ENCODE measurements at places on chromosomes 1 and 21. TPM values are rescaled to one million over a fixed set of nuclear protein-coding genes. Genes with fewer than 3 reads are reported as not detected.
A peak's percentile ranks its signal among the peaks of the same experiment; 100 is the strongest.

DNA sequence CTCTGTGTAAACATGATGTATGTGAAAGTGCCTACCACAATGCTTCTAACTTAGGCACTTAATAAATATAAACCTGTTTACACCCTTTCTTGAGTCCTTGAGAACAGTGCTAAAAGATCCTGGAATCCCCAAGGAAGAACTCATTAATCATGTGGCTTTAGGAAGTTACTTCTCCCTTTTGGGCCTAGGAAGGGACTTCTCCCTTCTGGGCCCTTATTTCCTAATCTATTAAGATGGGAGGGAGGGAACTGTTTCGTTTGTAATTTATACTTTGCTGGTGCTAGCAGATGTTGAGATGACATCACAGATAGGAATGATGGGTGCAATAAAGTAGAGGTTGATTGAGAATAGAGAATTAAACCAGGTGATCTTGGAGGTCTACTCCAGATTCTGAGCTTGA, 1.2 kb downstream of the BTF3L4 start:
- no peak for DNase-seq

- no peak for DNase-seq
These were observed 6.1 kb downstream of the SMG5 start for GRCh38 chr1:156276532-156276931.

DNA sequence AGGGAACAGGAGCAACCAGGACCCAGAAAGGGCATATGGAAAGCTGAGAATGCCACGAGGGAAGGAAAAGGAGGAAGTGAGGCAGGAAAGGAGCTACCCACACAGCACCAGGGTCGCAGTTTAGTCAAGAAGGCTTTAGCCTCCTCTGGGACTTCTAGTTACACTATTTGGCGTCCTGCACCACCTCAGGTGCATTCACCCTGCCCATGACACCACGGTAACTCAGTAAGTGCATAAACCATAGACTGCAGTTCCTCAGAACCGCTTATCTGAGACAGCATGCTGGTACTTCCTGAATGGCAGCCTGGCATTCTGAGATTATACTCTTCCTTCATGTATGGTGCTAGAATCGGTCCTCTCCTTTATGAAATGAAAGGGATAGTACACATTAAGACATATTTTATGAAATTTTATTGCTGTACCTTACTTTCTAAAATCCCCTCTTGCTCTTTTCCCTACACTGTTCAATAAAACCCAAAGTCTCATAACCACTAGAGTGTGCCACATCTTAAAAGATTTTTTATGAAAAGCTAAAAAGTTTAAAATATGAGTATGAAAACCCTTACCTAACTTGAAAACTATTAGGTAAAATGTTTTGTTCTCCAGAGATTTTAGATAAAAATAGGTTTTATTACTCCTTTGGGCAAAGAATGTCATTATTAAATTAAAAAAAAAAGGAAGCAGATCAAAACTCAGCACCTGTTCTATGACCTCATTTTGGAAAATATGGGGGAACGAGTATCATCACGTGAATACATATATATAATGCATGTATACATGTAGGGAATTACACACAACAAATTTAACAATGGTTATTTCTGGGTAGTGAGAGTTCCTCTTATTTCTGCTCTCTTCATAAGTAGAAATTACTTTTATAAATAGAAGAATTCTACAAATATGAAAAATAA, 67.3 kb downstream of the VAV3 start:
- no peak for DNase-seq

Gene KCNA3
- total RNA-seq: not detected

DNA sequence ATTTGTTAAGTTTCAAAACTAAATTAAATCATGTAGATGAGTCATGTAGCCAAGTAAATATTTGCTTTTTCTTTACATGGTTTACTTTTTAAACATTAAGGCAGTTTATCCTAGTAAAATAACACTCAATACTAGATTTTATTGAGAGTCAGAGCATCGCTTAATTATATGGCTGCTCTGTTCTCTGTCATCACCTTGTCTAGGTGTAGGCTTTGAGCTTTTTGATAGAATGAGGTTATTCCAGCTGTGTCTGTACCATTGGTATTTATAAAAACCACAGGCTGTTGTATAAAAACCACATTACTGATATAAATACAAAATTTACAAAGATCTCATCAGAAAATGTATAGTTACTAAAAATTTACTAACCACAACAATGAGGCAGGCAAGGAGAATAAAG, 42.5 kb upstream of the GPR52 start:
- no peak for DNase-seq

- DNase-seq: no peak
These were observed 105.9 kb downstream of the PIK3R3 start for GRCh38 chr1:46026531-46026930.

Gene LIN28A
- not detected for total RNA-seq

GRCh38 chr1:20290624-20291597, at the start of gene VWA5B1:
VWA5B1 (plus strand) TSS chr1:20290875; CDS start chr1:20310602, 19,727 bp downstream.
- DNase-seq: peak; percentile 28

Gene S100A1
- total RNA-seq: not detected

- DNase-seq: peak; percentile 60
These were observed 569 bp downstream of the ATF3 start for GRCh38 chr1:212608959-212609700.

- DNase-seq: peak; percentile 48
These were observed 166.7 kb downstream of the ADGRL4 start for GRCh38 chr1:78839704-78840277.

DNA sequence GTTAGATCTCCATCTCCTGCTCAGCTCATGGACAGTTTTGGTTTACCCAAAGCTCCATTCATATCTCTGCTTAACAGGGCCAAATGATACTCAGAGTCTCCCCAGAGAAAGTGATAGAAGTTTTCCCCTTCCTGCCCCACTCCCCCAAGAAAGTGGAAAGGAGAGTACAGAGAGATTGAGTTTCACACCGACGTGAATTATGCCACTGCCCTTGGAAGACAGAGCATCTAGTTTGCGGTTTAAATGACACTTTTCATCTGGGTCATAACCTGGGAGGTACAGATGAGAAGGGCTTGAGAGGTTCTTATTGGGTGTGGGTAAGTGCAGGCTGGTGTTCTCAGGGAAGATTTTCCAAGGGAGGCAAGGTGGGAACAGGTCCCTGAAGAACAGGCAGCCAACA, 6.9 kb upstream of the ZNF362 start:
- DNase-seq: no peak

GRCh38 chr1:169487561-169487960, 1.8 kb upstream of the SLC19A2 start:
- no peak for DNase-seq

GRCh38 chr1:53627666-53628065, 111.3 kb downstream of the GLIS1 start:
- DNase-seq: no peak

Gene CHODL
- total RNA-seq: 0.76 TPM

- DNase-seq: peak; percentile 85
These were observed 48.6 kb downstream of the HIVEP3 start for GRCh38 chr1:41870076-41870562.
